ENCODE measurements at places on chromosomes 2 and 18.
A peak's percentile ranks its signal among the peaks of the same experiment; 100 is the strongest.

DNA sequence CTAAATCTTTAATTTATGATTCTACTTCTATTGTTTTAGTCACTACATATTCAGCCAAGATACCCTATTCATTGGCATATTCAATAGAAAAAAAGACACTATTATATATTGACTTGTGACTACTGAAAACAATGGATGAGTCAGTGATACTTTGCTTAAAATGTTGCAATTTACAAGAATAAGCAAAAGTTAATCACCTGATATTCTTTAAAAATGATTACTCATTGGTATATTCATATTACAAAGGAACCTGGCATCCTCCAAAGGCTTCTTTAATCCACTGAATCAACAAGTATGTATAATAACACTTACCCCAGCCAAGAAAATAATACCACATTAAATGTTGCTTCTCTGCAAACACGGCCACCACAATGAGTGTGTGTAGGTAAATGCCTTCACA lies 87.8 kb downstream of the CALCRL start:
- peak; percentile 40 for DNase-seq

- DNase-seq, result no peak
Measured at GRCh38 chr18:4960578-4960977, 236.5 kb downstream of the AKAIN1 start.

GRCh38 chr2:28166956-28167355 lies 225.7 kb upstream of the FOSL2 start:
- DNase-seq, result peak; percentile 71

DNA sequence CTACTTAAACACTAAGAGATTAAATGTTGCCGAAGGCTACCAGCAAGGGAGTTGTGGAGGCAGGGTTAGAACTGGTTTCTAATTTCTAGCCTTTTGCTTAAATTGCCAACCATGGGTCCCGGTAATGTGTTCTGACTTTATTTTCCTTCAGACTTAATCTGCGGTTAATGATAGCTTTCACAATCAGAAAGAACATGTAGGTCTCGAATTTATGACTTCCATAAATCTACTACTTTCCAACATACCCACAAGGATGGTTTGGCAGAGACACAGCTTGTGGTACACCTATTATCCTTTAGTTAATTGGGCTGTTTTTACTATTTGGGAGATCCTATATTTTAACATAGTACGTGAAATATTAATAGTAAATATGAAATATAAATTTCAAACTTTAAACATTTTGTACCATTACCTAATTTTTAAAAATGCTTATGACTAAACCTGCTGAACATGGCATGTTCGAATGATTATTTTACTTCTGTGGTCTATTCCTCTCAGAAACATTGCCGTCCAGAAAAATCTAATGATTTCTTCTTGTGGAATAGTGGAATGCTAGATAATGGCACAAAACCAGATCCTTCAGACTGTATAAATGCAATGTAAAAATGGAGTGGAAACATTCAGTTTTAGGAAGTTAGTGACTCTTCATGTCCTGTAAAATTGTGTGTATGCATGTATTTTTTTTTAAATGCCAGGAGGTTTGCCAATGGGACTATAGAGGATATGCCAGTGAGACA lies 41.3 kb downstream of the PARD3B start:
- DNase-seq, result peak; percentile 70

GRCh38 chr2:23519334-23519651 lies 134.3 kb downstream of the KLHL29 start:
- no peak for DNase-seq

GRCh38 chr2:188966079-188966571 lies 8.0 kb upstream of the COL3A1 start:
- DNase-seq, result peak; percentile 61

GRCh38 chr18:11726556-11726955 lies 37.5 kb downstream of the GNAL start:
- DNase-seq, result no peak

DNA sequence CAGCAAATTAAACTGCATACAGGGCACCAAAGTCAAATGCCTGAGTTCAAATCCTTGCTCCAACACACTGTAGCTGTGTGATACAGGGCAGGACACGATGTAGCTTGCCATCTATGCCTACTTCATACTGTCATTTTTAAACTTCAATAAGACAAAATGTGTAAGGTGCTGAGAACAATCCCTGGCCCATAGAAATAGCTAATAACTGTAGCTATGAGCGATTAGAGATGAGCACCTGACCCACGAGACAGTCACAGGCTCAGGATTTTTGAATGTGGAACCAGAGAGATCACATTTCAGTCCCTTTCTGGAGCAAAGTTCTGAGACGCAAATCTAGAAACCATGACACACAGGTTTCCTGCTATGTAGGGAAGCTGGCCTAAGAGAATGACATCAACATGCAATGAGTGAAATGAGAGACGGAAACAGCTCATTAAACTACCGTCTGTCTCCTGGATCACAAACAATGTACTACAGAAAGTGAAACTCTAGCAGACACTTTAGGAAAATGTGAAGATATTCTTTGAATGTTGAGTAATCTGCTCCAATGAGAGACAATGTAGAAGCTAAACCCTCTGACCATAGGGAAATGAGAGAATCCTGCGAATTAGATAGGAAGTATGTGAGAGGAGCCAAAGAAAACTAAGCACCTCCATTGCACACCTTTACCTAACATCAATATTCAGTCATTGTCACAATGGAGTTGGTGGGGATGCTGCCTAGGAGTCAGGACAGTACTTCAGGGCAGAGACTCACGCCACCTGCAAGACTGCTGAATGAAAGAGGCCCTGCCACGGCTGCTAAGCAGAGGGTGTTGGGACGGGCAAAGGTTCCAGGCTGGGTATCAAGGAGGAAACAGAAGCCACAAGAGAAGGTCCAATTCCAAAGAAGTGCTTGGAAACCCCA lies 25.5 kb downstream of the B4GALT6 start:
- DNase-seq, result peak; percentile 50

GRCh38 chr2:71620116-71620515 lies 166.8 kb downstream of the DYSF start:
- DNase-seq, result no peak

GRCh38 chr2:70095720-70096670 lies 8.7 kb downstream of the PCBP1 start:
- no peak for DNase-seq

- DNase-seq, result no peak
Measured at GRCh38 chr2:1511455-1511854, 98.2 kb downstream of the TPO start.

GRCh38 chr2:219207134-219207883 lies 727 bp downstream of the ZFAND2B start:
- no peak for DNase-seq

DNA sequence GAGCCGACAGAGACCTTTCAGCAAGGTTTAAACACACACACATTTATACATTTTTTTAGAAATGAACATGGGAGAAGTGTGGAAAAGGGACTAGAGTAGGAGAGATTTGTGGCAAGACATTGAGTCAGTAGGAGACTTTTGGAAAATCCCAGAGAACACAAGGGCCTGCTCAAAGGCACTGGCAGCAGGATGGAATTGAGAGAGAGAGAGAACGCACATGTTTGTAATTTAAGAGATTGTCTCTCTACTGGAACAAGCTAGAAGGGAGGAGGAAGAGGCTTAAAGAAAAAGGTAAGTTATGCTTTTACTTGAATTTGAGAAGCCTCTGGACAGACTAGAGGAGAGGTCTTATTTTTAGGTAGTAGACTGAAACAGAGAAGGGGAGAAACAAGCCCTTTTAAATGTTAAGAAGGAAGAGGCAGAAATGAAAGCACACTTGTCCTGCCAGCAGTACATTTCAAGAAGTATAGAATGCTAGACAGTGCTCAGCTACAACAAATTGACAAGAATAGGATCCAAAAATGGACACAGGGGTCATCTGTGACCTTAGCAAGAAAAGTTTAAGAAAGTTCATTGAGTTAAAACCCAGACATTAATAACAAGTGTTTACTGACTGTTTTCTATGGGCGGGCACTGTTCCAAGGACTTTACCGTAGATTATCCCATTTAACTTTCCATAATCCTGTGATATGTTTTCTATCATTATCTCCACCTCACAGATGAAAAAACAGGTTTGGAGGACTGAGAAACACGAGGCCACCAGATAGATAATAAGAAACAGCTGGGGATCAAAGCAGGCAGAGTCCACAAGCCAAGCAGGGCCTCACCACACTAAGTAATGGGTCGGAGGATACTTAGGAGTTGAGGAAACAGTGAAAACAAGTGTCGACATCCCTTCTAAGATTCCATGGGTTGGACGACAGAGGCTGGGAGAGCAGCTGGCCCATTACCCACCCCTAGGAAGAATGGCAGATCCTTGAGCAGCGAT lies 306.5 kb upstream of the NRP2 start:
- DNase-seq, result no peak

- DNase-seq, result no peak
Measured at GRCh38 chr2:217552081-217552480, 450.7 kb downstream of the TNS1 start.

DNA sequence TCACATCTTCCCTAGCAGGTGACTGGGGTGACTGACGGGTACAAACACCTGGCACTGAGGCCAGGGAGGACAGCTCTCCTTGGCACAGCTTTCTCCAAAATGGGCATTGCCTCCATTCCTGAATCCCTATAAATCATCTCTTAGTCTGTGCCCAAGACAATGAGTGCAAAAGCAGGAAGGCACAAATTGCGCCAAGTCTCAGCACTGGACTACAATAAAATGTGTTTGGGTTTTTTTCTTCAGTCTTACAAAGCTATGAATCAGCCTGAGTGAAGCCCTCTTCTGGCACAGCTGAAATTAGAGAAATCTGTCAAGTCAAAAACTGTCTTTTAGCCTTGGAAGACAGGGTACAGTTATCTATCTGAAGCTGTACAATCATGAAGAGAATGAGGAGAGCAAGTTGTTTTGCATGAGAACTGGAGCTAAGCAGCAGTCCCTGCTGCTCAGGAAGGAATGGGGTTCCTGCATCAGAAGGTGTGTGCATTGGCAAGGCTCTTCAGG lies 90.8 kb downstream of the EPB41L3 start:
- DNase-seq, result no peak

GRCh38 chr18:79870301-79871025 lies 72.7 kb downstream of the KCNG2 start:
- no peak for DNase-seq
